Right lobe of liver (tissue), 6 donors: ENCODE measurements at places on chromosomes 6 and 20. TPM values are rescaled to one million over a fixed set of nuclear protein-coding genes. Genes with fewer than 3 reads are reported as not detected.

GRCh38 chr6:7441048-7441775 is 51.6 kb downstream of the RIOK1 start:
- peak; percentile 57 for DNase-seq

Gene SLA2
- total RNA-seq = 0.20 TPM

DNA sequence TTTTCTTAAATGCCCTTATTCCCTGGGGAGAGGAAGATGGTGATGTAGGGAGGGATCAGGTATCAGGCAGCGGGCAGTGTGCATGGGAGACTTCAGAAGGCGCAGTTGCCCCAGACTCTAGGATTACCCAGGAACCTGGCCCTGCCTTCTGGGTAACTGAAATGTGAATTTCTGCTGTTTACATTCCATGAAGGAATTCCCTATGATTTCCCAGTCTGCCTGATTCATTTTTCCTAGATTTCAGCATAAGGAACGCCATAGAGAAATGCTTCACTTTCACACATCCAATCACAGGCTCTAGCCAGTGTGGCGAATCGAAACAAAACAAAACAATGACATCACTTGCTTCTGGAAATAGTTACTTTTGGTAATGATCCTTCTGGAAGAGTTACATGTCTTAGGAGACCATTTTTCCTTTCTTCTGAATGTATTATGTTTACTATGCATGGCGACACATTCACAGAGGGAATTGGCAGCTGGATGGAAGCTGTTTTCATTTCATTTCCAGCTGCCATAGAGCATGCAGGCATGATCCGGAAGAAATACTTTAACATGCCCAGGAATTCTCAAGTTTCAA is 33.3 kb downstream of the LRP11 start:
- DNase-seq = no peak

GRCh38 chr6:134176264-134176975 is 124.0 kb upstream of the SLC2A12 start:
- peak; percentile 80 for DNase-seq

GRCh38 chr6:21634582-21634981 is 41.0 kb downstream of the SOX4 start:
- DNase-seq = no peak

Gene POU5F1
- 0.71 TPM for total RNA-seq

Gene KCNK16
- not detected for total RNA-seq

Gene OPRM1
- total RNA-seq = not detected

GRCh38 chr6:10655508-10656055 is 38.8 kb downstream of the C6orf52 start:
- DNase-seq = no peak

Gene LRRC1
- total RNA-seq = 0.46 TPM

DNA sequence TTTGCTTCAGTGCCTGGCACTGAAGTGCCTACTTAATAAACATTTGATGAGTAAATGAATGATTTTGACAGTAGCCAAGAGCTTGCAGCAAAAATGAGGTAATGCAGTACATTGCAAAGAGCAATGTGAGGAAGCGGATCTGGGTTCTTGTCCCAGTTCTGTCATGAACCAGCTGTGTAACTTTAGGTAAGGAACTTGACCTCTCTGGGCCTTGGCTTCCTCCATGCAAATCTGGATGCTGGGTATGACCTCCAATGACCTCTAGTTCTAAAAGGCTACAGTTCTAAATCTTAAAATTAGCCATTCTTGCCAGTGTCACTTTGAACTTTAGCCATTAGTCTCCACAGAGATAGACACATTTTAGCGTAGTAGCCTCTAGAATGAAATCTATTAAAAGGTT is 3.6 kb upstream of the SAMD5 start:
- DNase-seq = no peak

GRCh38 chr6:30006170-30007131 is 54.6 kb upstream of the POLR1H start:
- DNase-seq = peak; percentile 42

Gene PHACTR1
- 3.5 TPM for total RNA-seq

GRCh38 chr6:139019722-139020121 is 8.8 kb upstream of the ABRACL start:
- no peak for DNase-seq

DNA sequence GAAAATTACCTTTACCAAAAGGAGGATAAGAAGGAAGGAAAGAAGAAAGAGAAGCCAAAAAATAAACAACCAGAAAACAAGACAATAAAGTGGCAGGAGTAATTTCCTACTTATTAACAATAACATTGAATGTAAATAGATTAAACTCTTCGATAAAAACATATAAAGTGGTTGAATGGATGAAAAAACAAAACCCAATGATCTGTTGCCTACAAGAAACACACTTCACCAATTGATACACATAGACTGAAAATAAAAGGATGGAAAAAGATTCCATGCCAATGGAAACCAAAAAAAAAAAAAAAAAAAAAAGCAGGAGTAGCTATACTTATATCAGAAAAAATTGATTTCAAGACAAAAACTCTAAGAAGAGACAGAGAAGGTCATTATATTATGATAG is 518.9 kb downstream of the BCKDHB start:
- no peak for DNase-seq

GRCh38 chr6:148427333-148427732 is 84.7 kb downstream of the SASH1 start:
- no peak for DNase-seq

DNA sequence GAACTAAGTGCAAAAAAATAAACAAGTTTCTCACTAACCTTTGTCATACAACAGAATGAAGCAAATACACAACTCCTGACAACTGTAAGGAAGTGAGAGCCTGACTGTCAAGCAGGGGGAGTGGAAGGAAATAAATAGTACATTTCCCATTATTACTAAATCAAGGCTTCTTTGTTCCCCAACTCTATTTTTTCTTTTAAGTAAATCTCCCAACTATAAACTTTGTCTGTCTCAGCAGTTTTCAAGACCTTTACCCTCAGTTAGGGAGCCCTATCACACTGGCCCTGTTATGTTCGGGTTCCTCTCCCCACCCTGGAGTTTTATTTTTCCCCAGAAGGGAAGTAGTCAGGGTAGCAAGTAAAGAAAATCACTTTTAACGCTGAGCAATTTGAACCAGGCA is 24.1 kb upstream of the IPCEF1 start:
- no peak for DNase-seq

Gene BANF2
- not detected for total RNA-seq

Gene NKAPL
- total RNA-seq = 0.37 TPM

Gene NKX2-2
- not detected for total RNA-seq

Gene CLIC5
- total RNA-seq = 0.18 TPM

DNA sequence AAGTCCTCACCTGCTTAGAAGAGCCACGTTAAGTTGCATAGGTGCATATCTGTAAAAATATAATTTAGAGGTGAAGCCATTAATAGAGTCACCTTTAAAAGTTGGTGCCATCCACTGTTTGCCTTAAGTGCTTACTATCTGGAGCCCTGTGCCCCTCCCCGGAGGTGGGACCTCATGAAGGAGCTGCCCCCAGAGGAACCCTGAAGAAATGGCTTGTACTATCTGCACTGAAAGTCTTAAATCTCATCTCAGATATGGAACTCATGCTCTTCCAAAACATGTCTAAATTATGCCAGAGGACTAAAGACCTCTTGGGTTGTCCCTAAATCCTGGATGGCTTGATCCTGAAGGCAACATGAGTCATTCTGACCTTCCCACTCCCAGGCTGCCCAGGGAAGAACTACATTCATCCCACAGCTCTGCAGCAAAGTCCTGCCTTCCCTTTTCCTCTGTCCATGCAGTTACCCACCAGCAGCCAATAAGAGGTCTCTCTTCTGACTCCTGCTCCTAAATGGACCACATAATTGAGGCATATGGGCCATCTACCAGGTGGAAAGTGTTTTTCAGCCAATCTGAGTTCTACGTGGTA is 85.3 kb downstream of the ASXL1 start:
- no peak for DNase-seq

DNA sequence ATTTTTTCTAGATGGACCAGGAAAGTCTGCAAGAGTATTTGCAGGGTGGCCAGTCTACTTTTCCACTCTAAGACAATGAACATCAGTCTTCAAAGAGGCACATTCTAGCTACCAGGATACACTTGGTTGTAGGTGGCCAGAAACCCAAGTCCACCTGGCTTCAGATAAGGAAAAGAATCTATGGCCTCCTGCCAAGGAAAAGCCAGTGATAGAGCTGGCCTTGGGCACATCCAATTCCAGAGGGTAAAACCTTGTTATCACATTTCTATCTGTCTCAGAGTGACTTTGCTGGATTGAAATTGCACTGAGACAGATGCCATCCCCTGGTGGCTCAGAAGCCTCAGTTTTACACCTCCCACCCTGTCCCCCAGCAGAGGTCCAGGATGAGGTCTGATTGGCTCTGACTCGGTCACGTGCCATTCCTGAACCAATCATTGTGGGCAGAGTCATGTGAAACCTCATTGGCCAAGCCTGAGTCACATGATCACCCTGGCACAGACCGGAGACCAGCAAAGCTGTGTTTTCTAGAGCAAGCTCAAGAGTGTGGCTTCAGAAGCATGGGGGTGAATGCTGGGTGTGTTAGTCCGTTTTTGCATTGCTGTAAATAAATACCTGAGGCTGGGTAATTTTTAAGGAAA is 497.4 kb upstream of the SULF2 start:
- no peak for DNase-seq

Gene COX4I2
- total RNA-seq = not detected

- DNase-seq = no peak
These were observed 200.7 kb upstream of the THBS2 start for GRCh38 chr6:169454204-169454871.

DNA sequence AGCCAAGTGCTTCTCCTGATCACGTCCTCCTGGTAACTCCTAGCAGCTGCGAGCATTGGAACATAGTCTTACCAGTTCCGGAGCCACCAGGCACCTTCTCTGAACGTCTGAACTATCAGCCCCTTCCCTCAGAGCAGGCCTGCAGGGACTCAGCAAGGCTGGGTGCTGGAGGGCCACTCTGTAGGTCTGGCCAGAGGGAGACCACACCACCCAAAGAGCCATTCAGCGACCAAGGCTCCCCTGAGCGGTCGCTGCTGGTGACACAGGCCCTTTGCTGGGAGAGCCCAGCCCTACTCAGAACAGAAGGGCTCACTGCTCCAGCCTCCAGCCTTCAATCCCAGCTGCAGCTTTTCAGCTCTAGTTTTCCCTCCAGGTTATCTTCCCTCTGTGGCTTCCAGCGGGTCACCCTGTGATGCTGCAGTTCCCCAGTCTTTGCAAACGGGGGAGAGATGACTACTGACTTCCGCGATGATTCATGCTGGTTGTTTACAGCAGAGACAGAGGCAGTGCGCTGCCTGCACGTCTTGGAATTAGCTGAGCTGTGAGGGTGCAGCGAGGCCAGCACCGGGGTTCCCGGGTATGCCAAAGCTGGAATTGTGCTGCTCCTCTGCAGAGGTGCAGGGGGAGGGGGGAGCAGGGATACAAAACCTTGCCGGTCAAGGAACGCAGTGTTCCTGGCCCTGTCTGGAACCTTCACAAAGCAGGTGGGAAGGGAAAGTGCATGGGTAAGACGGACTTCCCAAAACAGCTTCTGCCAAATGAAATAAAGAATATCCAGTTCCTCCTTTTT is 161.4 kb downstream of the LY86 start:
- DNase-seq = no peak

Gene HEY2
- total RNA-seq = 1.00 TPM

Gene NKAIN4
- total RNA-seq = not detected

GRCh38 chr20:12925210-12925755 is 83.5 kb upstream of the SPTLC3 start:
- DNase-seq = no peak

DNA sequence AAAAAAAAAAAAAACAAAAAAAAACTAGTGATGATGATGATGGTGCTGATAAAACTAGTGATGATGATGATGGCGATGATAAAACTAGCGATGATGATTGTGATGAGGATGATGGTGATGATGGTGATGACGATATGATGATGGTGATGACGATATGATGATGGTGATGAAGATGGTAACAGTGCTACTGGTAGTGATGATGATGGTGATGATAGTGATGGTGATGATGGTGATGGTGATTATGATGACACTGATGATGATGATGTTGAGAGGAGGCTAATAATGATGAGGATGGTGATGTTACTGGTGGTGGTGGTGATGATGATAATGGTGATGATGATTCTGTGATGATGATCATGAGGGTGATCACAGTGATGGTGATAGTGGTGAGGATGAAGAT is 345.5 kb upstream of the CDH4 start:
- no peak for DNase-seq

- DNase-seq = peak; percentile 92
These were observed 65.9 kb downstream of the DLL1 start for GRCh38 chr6:170224694-170225660.

- DNase-seq = no peak
These were observed 46.3 kb upstream of the STXBP5 start for GRCh38 chr6:147157930-147158329.

- no peak for DNase-seq
These were observed 631.2 kb upstream of the EPHA7 start for GRCh38 chr6:94050515-94050914.

Gene HTR1E
- total RNA-seq = not detected
